ENCODE measurements at places on chromosomes 3 and 15.

GRCh38 chr15:99708563-99708962, 24.7 kb downstream of the LYSMD4 start:
- DNase-seq, result no peak

DNA sequence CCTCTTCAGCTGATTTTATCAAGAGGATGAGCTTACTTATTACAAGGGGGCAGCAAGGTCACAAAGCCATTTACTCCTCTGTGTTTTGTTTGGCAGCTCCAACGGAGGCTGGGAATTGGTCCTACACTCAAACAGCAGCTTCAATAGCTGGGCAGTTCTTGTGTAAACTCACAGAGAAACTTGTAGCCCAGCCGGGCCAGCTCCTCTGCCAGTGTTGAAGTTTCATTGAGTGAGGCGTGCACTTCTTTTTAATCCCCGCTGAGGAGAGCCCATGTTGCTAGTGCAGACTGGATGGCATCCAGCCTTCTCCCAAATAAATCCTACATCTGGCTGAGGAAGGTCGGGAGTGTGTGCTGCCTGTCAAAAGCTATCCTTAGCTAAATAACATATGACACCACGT, 59.5 kb downstream of the BFSP2 start:
- DNase-seq, result no peak

DNA sequence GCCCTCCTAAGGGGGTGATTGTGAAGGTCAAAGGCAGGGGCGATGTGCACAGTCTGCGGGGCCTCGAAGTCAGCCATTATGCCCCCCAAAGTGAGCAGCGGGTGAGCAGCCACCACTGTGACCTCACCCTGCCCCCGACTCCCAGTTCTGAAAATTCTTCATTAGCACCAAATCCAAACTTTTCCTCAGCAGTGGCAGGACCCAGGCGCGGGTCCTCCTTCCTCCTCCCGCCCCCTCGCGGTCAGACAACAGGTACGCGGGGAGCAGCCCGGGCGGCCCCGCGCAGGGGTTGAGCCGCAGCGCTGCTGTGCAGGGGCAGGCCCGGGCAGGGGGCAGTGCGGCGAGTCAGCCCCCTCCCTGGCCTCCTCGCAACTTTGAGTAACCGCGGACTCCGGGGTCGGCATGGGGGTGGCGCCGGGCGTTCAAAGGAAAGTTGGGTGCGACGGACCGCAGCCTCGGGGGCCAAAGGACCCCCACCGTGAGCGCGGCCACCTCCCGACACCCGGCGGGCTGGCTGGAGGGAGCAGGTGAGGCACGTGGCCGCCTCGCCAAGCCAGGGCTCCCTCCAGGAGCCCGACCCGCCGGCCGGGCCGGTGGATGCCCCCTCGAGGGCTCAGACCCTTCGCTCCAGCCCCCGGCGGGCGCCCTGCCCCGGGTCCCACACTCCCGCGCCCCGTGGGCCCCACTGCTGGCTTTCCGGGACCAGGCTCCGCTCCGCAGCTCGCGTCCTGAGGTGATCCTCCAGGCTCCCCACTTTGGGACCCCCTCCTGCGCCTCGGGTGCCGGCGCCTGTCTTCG, 49.4 kb upstream of the CCDC174 start:
- DNase-seq, result no peak

DNA sequence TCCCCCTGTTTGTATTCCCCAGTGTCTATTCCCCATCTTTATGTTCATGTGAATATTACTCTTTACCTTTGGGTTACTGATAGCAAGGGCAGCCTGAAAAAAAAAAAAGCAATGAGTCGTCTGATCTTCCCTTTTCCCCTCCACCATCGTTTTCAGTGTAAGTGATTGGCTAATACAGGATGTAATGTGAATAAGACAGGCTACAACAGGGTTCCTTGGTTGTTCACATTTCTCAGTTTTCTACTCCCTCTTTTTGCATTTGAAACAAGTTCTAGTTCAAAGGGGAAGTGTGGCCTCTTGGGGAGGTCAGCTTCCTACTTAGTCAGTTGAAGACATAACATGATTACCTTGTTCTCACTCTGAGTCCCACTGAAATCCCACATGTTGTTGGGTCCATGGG, 278.0 kb upstream of the TRIM42 start:
- no peak for DNase-seq

- no peak for DNase-seq
Measured at GRCh38 chr3:122536632-122537001, 21.9 kb upstream of the KPNA1 start.

GRCh38 chr15:26295336-26296085, 432.4 kb upstream of the ATP10A start:
- no peak for DNase-seq

DNA sequence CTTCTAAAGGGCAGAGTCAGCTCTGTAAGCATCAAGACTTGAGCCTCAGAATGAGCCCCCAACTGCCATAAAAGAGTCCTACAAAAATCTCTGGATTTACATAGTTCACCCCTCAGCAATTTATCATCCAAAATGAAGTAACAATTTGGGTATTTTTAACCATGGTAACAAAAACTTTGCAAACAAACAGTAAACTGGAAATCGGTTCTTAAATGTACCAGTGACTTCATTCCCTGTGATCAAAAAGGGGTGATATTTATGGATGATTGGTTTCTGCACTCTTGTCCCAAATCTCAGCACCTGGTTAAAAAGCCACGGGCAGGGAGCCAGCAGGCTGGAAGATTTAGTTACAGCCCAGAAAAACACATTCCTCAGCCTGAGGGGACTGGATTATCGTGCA, 73.6 kb downstream of the TFG start:
- no peak for DNase-seq

- DNase-seq, result no peak
Measured at GRCh38 chr15:88241060-88241459, 15.5 kb downstream of the NTRK3 start.

DNA sequence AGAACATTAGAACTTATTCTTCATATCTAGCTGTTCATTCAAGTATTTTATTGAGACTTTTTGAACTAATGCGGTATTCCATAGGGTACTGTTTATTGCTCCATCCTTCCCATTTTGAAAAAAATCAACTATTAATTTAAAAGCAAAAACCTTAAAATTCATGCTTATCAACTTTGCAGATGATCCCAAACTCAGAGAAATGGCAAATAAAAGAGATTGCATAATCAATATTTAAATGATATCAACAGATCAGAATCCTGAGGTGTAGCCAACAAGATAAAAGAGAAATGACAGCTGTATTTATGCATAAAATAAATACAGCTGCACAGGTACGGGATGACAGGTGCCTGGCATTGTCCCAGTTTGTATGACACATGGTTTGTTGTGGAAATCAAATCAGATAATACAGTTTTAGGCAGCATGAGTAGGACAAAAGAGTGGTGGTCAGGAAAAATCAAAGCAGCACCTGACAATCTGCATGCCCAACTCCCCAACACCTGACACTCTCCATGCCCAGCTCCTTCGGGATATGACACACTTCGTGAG, 42.4 kb upstream of the CMTM8 start:
- DNase-seq, result no peak

All from activated B cell treated with CpG ODN at 0.5 μM for 24 hours (primary cell).